ENCODE measurements at places on chromosomes 4 and X.

DNA sequence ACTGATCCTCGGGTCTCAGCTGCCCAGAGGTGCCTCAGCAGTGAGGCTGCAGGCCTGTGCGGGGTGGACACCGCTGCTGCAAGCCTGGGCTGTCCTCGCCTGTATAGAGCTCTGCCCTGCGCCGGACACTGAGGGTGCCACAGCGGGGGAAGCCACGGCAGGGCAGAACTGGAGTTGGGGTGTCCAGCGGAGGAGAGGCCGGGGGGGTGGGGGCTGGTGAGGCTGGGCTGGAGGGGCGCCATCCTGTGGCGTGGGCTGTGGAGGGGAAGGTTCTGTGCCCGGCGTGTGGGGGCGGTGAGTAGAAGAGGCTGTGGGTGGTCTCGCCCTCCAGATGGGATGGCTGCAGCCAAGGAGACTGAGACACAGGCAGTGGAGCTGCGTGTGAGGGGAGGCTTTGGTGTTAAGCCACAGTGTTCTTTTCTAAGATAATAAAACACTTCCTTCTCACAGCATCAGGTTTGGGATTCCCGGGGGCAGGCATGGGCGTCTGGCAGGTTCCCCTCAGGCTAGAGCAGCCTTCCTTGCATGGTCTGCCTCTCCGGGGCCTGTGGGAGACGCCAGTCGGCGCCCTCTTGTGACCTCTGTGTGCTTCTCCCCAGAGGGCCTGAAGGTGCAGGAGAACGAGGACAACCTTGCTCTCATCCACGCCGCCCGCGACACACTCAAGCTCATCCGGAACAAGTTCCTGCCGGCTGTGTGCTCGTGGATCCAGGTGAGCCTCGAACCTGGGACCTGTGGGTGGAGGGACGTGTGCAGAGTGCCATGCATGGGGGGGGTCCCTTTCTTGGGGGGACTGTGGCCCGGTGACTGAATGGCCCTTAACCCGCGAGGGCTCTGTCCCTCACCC, 7.4 kb downstream of the UVSSA start:
- DNase-seq, result no peak

DNA sequence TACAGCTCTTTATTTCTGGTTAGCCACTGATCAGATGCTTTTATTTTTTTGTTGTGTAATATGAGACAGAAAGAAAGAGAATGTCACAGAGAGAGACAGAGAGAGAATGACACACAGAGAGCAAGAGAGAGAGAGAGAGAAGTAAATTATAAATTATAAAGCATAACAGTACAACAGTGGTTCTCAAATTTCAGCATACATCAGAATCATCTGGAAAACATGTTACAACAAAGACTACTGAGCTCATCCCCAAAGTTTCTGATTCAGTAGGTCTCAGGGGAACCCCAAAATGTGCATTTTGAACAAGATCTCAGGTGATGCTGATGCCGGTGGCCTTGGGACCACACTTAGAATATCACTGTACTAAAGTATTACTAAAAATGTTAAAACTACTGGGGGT, 245.8 kb upstream of the DIAPH2 start:
- DNase-seq, result no peak

DNA sequence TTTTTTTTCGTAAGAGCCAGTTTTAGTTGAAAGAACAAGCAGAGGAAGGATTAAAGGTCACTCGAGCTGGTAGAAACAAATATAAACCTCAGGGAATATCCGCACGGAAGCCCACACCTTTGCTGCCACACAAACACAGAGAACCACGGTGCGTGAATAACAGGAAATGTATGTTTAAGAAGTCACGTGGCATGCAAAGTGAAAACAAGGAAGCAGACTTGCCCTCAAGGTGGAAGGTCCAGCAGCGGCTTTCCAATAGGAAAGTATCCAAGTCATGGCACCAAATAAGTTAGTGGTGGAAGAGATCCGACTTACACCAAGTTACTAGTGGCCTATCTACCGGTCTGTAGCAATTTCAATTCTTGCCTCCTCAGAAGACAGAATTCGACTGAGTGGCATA, 215.5 kb downstream of the HHIP start:
- no peak for DNase-seq

- DNase-seq, result no peak
These were observed 756.3 kb downstream of the CCSER1 start for GRCh38 chr4:90883519-90883918.

- DNase-seq, result peak; percentile 34
These were observed 27.8 kb downstream of the PIR start for GRCh38 chrX:15465347-15465746.

DNA sequence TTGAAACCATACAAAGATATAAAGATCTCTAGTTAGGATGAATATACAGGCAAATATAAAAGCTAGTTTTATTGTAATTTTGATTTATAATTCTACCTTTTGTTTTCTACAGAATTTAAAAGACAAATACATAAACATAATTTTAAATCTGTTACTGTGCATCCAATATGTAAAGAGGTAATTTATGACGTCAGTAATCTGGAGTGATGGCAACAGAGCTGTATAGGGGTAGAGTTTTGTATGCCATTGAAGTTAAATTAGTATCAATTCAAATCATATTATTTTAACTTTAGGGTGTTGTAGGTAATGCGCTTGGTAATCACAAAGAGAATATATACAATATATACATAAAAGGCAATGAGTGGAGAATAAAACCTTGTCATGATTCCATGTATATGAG, 183.7 kb upstream of the ARHGAP24 start:
- DNase-seq, result no peak

DNA sequence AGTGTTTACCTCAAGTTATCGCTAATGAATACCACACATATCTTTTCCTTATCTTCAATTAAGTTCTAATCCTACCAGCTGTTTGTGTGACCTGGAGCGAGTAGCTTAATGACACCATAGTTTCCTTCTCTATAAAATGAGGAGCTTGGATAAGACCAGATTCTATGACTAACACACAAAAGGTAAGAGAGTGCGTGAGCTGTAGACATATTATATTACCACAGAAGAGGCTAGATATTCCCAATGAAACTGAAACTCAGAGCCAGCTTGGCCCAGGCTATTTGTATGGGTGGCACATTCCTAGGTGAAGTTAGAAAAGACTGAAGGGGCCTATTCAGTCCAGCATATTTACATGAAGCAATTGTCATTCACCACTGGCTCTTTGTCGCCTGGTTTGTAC, 30.2 kb downstream of the ASB5 start:
- DNase-seq, result no peak

DNA sequence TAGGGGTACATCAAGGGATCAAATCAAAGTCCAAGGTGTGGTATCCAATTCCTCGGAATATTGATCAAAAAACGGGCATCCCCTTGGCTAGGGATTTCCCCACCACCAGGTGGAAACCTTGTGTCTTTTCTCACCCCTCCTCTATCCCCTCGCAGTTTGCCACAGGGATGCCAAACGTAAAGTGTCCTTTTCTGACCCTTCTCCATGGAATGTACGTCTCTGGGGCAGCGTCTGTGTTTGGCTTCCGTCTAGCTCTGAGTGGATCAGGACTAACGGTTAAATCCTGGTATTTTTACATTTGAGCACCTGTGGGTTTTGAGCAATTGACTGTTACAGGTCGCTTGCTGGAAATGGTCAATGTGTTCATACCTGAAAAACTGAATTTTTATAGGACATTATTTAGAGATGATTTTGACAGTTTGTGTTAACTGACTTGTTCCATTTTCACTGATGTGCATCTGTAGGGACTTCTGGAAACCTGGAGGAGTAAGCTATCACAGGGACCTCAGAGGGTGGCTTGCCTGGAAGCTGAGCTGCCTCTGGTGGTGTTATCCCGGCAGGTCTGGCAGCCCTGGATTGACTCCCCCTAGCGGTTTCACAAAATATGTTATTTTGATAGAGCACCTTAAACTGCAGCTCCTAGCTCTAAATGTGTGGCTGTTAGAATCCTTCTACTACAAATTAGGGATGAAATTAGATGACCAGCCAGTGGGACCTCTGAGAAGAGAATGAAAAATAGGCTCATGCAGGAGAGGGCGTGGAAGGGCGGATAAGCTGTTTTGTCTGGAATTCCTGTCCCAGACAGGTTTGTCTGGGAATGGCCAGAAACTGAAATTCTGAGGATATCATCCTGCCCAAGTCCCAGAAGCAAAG, 8.8 kb upstream of the MGST2 start:
- DNase-seq, result peak; percentile 48

DNA sequence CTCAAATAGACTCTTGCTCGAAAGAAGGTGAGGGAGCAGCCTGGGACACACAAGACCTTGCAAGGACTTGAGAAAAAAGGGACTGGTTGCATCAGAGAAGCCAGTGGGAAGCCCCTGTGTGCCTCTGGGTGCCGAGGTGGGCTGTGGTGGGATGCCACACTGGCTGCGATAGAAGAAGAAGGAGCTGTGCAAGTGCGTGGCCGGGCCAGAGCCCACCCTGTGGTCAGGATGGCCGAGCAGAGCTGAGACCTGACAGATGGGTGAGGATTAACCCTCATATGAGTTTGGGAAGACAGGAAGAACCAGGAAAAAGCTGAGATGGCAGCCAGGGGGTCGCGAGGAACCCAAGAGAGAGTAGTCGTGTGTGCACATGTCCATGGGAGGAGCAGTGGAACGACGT, 44.6 kb upstream of the HGFAC start:
- no peak for DNase-seq

DNA sequence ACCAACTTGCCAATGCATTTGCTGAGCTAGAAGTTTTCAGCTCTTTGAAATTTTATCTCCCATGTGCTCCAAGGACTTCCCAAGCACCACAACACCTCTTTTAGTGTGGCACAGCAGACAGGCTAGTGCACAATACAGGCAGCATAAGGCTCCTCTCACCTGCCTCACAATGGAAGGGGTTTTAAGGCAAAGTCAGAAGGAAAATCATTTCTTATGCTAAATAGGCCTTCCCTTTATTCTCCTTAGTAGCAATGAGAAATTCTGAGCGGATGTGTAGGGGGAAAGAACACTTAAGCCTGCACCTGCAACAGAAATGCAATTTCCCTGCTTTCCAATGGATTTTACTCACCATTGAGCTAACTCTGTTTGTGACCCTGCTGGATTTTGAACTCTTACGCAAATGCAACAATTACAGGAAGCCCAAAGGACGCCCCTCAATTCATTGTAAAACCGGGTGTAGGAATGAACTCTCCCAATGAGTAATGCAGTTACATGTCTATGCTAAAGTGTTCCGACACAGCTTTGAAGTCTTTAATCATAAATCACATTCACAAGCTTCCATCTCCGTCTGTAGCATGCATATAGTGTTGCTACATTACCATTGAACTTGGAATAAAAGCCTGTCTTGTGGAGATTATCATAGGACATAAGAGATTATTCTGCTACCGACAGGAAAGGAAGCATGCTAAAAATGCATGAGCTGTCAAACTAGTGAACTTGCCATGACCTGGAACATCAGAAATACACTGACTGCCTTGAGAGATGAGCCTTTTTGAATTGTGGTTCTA, 1084.9 kb downstream of the RPA4 start:
- no peak for DNase-seq

GRCh38 chr4:147648656-147649055, 31.5 kb downstream of the TMEM184C start:
- DNase-seq, result no peak

DNA sequence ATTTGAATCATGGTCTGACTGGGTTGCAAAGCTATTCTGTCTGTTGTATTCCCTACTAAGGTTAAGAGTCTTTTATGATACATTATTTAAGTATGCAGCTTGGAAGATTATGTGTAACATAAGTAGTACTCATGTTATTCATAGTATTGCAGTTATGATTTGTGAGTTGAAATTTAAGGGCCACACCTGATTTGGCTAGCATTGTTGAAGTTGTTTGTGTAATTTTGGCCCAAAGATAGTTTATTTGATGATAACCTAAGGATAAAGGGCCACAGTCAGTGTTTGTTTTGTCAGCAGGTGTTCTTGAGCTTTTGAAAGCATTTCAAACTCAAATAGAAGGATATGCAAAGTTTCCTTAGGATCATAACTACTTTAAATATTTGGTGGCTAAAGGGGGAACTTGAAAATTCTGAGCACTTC, 38.9 kb downstream of the NUDT9 start:
- DNase-seq, result no peak

DNA sequence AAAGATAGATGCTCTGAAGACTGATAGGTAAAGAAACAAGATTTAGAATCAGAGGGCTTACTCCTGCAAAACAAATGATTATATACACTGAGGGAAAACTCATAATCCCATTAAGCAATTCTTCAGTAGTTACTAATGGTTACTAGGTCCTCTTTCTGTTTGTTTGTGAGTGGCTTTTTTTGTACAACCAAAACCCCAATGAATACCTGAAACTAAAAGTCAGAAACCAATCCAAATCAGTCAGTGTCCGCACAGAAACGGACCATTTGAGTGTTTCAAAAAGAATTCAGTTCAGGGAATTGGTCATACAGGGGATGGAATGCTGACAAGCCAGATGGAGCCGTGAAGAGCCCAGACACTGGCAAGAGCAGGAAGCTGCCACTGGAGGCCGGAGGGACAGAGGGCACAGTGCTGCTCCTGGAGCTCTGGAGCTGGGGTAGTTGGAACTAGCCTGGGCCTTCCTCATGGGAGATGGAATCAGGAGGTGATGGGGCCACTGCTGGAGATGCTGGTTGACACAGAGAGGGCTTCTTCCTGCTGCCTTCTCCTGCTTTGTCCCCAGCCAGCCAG, 31.9 kb downstream of the SETD7 start:
- no peak for DNase-seq

GRCh38 chr4:41145571-41146078, 68.7 kb downstream of the APBB2 start:
- no peak for DNase-seq

GRCh38 chrX:147476008-147476407, 435.7 kb upstream of the FMR1 start:
- DNase-seq, result no peak

- no peak for DNase-seq
These were observed 110.2 kb upstream of the STX18 start for GRCh38 chr4:4651811-4652755.

GRCh38 chr4:54547299-54548097, 110.3 kb upstream of the KIT start:
- no peak for DNase-seq

GRCh38 chr4:7333024-7333780, 101.5 kb downstream of the PSAPL1 start:
- no peak for DNase-seq

- DNase-seq, result no peak
These were observed 51.1 kb downstream of the MAMLD1 start for GRCh38 chrX:150414228-150414627.

DNA sequence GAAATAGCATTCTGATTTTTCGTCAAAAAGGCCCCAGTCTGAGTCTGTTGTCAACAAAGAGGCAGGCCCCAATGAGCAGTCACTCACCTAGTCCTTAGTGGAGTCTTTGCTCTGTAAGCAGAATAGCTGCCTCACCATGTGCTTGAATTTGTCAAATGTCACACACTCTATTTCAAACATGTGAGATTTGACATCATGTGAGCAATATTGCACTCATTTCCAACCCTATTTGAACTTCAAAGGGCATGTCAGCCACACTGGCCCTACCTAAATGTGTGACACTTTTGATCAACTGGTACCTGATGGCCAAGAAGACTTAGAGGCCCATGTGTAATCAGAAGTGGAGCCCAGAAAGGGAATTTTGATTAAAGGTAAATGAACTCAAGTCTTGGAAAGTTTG, 59.4 kb upstream of the PLAC1 start:
- no peak for DNase-seq

All from fibroblast of skin of left quadriceps (primary cell).